ENCODE measurements at places on chromosomes 13 and 19.

GRCh38 chr13:24630851-24631620, 49.2 kb upstream of the ATP12A start:
- no peak for DNase-seq

GRCh38 chr13:30807392-30807791, 72.0 kb downstream of the ALOX5AP start:
- DNase-seq = no peak

DNA sequence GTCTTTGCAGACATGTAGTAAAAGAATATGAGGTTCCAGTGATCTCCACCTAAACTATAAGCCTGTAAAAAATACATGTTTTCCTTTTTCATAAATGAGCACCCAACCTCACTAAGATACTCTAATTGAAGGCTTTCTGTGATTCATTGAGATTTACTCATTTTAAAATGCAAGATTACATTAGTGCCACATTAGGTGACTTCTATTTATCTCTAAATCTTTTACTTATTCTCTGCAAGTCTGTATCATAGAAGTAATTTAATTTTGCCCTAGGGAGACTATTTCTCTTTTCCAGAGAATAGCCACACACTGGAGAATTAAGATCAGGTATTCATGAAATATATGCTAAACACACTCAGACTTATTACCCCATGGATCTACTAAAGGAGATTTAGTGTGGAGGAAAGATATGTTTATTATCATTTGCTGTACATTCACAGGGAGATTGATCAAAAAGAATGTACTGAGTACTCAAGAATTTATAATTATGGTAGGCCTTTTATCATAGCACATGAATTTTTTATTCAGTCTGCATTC, 290.2 kb upstream of the ATXN8OS start:
- no peak for DNase-seq

GRCh38 chr13:24865163-24865953, 101.4 kb downstream of the RNF17 start:
- DNase-seq = no peak

DNA sequence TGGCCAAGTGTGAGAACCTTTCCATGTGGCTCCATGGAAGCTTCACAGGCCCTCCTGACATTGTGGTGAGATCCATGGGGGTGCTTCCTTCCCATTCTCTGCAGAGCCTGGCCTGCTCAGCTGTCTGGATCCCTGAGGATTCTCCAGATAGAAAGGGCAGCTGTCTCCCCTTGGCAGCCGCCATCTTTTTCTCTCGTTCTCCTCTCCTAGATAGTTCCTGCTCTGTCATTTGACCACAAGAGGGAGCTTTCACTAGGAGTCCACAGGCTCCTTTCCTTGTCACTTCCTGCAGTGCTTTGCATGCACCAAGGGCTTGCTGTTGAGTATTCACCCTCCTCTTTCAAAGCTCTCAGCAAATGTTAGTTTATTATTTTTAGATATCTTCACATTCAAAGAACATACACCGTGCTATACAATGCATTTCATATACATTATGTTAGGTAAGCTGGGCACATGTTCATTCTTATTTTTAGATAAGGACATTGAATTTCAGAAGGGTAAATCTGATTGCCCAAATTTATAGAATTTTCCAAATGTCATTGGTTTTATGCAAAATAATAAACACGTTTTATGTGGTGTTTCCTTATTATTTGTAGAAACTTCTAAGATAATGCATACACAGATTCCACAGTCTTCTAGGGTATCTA, 133.2 kb downstream of the FRY start:
- DNase-seq = no peak

GRCh38 chr19:34337739-34338138, 27.3 kb upstream of the GPI start:
- no peak for DNase-seq

GRCh38 chr19:51147663-51148062, 5.6 kb downstream of the SIGLEC7 start:
- DNase-seq = no peak

DNA sequence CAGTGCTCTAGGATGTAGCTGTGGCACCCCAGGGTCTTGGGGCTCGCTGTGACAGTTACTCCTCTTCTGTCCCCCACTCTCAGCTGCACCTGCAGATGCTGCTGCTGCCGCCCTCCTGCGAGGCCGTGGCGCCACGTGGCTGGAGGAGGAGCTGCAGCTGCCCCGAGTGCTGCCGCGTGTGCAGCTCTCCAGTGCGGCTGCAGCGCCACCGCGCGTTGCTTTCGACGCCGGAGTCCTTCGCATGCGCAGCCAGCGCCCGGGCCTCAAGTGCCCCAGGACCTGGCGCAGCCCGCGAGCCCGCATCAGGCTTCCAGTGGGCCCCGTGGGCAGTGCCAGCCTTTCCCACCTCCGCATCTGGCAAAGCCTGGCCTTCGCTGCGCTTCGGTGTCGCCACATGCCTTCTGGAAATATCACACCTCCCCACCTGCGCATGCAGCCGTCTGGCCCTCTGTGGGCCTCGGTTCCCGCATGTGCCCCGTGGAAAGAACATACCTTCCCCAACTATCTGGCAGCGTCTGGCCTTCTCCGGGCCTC, 692 bp upstream of the ZNF580 start:
- no peak for DNase-seq

GRCh38 chr19:7506385-7507328, 9.2 kb upstream of the ZNF358 start:
- DNase-seq = no peak

DNA sequence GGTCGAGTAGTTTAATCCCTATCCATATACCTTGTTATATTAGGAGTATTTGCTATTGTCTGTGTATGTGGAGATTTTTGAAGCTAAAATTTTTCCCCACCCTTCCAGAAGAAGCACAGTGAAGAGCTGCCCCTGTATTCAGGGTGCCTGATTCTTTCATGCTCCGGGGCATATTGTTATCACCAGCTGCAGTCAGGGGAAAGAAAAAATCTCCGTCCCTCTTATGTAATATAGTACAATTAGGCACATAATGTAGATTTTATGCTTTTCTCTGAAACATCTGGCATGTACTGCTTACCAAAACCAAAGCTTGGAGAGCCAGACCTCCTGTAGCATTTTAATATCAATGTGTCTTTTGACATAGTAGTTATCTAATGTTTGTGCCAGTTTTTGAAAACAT, 214.9 kb upstream of the EDNRB start:
- no peak for DNase-seq

GRCh38 chr13:112270951-112271350, 105.2 kb upstream of the SPACA7 start:
- DNase-seq = no peak

- no peak for DNase-seq
Measured at GRCh38 chr13:21657538-21657937, 13.3 kb upstream of the FGF9 start.

DNA sequence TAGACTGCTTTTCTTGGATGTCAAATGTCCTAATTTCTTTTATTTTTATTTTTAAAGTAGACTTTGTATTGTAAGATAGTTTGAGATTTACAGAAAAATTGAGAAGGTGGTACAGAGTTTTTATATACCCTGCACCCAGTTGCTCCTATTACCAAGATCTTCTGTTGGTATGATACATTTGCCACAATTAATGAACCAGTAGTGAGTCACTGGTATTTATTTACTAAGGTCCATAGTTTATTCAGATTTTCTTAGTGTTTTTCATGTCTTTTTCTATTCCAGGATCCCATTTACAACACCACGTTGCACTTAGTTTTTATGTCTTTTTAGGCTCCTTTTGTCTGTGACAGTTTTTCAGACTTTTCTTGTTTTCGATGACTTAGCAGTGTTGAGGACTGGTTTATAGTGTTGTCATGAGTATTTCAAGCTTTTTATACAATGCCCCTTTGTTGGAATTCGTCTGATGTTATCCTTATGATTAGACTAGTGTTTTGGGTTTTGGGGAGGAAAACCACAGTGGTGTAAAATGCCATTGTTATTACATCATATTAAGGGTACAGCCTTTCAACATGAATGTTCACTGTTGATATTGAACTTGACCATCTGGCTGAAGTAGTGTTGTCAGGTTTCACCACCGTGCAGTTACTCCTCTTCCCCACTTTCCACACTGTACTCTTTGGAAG, 35.9 kb downstream of the COG3 start:
- no peak for DNase-seq

GRCh38 chr19:44626048-44626624, 12.8 kb downstream of the IGSF23 start:
- DNase-seq = no peak

GRCh38 chr19:58476498-58477015, 405 bp downstream of the ZNF446 start:
- DNase-seq = no peak

DNA sequence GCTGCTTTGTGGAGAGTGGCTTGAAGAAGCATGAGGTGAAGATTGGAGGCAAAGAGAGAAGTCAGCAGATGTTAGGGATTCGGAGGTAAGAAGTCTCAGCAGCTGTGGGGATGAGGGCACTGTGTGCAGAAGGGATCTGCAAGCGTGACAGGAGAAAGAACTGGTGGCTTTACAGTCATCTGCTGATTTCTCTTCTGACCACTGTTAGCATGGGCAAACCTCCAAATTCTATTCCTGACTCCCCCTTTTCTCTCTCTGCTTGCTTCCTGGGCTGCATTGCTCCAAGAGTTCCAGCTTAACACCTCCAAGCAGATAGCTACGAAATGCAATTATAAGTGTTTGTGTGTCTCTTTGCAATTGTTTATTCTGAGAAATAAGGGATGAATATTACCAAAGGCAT, 159.6 kb downstream of the GGACT start:
- no peak for DNase-seq

GRCh38 chr19:1718420-1719291, 34.6 kb upstream of the ONECUT3 start:
- DNase-seq = no peak

- no peak for DNase-seq
Measured at GRCh38 chr19:8143041-8143440, 6.4 kb downstream of the FBN3 start.

- no peak for DNase-seq
Measured at GRCh38 chr19:41606215-41606837, 20.5 kb downstream of the CEACAM4 start.

DNA sequence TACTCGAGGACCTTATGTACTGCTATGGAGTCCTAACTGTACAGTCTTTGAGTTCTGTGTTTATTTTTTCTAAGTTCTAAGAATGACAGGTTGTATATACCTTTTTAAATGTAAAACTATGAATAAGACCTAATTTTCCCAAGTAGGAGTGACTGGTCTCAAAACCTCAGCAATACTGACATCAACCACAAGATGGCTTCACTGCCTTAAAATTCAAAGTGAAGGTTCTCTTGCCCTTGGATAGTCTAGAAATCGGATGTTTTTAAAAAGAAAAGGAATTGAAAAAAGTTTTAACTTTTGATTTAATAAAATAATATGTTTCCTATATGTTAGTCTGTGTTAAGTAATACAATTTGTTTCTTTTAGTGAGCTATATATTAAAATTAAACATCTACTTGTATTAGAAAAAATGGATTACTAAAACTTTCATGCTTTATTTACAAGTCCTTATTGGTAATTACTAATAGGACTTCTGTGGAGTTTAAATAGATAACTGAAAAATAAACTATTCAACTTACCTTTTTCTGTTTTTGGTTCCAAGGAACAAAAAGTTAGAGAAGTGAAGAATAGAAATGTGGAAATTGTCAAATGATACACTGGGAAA, 52.0 kb downstream of the TDRD3 start:
- no peak for DNase-seq

GRCh38 chr13:50401049-50401505, 385.8 kb downstream of the KCNRG start:
- no peak for DNase-seq

DNA sequence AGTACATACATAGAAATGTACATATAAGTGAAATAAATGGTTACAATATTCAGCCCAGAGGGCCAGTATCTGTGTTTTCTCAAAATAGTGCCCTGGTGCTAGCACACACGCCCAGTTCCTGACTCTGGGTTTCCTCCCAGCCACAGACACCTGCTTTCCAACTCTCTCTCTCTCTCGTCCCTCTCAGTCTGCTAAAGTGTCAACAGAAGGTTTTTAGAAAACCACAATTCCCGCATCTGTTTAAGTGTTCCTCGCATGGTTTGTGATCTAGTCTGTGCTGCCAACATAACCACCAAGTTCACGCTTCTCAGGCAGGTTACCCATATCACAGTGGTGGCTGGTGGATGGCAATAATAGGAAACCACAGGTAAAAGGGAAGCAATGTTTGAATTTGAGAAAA, 17.8 kb upstream of the UPF3A start:
- no peak for DNase-seq

- DNase-seq = no peak
Measured at GRCh38 chr19:42196011-42197001, 21.2 kb downstream of the DEDD2 start.

GRCh38 chr13:63107179-63107943, 1691.7 kb upstream of the PCDH20 start:
- no peak for DNase-seq

- DNase-seq = no peak
Measured at GRCh38 chr13:96090240-96091101, 564 bp downstream of the HS6ST3 start.

- no peak for DNase-seq
Measured at GRCh38 chr13:43269037-43269481, 245.7 kb downstream of the DNAJC15 start.

DNA sequence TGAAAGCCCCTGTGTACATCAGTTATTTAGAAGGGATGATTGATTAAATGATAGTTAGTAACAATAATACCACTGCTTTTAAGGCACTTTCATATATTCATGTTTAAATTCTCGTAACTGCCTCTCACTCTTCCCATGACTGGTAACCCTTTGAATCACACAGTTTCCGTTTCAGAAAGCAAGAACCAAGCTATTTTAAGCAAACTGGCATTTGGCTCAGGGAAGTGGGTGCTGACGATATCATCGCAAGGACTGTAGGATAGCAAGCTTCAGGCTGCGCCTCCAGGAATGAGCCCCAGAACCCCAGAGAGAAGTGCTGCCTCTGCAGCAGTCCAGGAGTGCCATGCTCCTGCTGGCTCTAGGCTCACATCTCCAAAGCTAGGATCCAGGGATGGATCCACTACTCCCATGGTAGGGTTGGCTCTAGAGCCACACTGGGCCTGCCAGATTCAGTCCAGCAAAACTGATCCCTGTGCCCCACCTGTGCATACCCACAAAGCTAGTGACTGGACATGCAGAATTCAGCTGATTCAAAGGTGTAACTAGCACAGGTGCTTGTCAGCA, 313.5 kb downstream of the SLC7A1 start:
- DNase-seq = no peak

DNA sequence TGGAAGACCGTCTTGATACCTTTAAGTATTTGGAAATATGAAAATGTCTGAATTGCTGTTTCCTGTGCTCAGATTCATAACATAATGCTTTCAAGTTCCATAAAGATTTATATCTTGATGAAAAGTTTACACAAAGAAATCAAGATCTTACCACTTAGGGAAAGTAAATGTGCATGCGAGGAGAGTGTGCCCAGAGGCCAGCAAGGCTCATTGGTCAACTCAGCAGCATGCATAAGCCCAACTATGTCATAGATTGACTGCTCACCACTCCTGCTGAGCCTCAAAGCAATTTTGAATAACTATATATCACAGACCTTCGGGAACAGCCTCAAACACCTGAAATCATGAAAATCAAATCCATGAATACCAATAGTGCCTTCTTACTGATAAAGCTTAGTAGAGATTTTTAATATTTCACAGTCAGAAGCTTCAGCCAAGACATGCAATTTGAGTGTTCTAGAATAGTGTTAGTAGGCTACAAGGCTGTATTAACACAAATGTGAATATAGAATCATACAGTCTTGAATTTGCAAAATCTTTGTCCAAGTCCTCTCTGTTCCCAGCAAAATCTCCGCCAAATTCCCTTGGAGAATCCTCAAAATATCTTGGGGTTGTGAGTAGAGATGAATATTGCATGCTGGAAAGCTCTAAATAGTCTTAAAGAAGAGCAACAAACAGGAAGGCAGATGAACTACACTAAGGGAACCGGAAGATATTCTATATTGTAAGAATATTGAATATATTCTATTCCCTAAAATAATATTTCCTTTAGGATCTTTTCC, 124.1 kb downstream of the DCLK1 start:
- DNase-seq = no peak
